ENCODE measurements at places on chromosomes 2 and 18.

- DNase-seq = no peak
These were observed 213.9 kb upstream of the AGAP1 start for GRCh38 chr2:235279965-235280364.

GRCh38 chr2:187935126-187935525 is 356.5 kb upstream of the GULP1 start:
- no peak for DNase-seq

GRCh38 chr2:31038385-31038784 is 99.9 kb downstream of the GALNT14 start:
- DNase-seq = no peak

- DNase-seq = no peak
These were observed 11.4 kb upstream of the IL1R2 start for GRCh38 chr2:101980368-101980767.

GRCh38 chr2:76169276-76170008 is 458.7 kb upstream of the GCFC2 start:
- DNase-seq = no peak

- DNase-seq = no peak
These were observed 7.2 kb upstream of the ROCK1 start for GRCh38 chr18:21118806-21119205.

GRCh38 chr18:47174545-47175116 is 1.5 kb downstream of the IER3IP1 start:
- DNase-seq = no peak

- no peak for DNase-seq
These were observed 7.2 kb upstream of the DAW1 start for GRCh38 chr2:227864161-227864756.

- no peak for DNase-seq
These were observed 12.2 kb downstream of the METAP1D start for GRCh38 chr2:172011812-172012575.

DNA sequence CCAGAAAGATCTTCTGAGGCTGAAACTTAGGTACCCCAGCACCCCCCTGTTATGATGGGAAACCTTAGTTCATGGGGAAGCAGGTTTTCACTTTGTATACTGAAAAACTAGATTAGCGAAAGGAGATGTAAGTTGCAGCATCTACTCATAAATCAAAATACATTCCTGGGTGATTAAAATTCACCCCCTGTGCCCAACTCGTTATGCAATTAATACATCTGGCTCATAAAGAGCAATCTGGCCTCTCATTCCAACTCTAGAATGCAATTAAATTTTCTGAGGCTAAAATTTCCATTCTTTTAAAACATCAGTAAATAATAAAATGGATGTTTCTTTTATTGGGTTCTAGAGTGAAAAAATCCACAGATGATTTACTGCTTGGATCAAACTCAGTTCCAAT is 110.9 kb upstream of the BZW1 start:
- DNase-seq = no peak

GRCh38 chr2:31525876-31526275 is 54.9 kb downstream of the SRD5A2 start:
- DNase-seq = no peak

DNA sequence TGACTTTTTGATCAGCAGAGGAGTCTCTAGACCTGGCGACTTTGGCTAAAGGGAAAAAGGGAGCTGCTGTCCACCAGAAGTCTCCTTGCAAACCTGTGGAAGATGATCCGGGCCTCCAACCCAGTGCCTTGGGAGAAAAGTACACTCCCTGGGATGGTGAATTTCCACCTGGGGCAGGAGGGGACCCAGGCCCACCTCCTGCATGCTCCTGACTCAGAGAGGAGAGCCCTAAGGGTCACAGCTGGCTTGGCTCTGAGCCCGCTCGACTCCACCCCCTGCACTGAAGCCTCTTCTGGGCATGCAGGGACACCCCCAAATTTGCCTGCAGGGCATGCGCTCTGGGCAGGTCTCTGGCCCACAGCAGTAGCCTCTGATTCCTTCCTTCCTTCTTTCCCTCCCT is 66.5 kb downstream of the PDCL3 start:
- no peak for DNase-seq

- no peak for DNase-seq
These were observed 16.0 kb downstream of the CCNT2 start for GRCh38 chr2:134934641-134935040.

DNA sequence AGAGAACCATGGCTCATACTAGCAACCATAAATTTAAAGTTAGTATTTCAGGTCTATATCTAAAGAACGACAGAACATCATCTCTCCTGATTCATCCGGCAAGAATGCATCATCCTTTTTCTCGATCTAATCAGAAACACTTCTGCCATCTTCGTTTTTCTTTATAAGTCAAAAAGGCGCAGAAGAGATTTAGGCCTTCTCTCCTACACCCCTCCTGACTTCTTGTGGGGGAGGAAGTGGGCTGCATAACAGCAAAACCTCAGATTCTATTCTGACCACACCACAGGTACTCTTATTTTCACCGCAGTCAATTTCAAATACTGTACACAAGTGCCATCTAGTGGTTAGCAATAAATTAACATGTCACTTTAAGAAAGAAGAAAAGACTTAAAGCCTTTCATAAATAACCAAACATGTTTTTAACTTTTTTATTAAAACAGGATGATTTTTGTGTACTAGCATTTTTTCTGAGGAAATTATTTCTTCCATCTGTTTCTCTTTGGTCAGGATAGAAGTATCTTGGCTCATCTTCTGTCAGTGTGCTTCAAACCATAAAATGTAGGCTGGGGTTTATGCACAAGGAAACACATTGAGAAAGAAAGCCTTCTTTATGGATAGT is 48.4 kb upstream of the PIK3C3 start:
- no peak for DNase-seq

DNA sequence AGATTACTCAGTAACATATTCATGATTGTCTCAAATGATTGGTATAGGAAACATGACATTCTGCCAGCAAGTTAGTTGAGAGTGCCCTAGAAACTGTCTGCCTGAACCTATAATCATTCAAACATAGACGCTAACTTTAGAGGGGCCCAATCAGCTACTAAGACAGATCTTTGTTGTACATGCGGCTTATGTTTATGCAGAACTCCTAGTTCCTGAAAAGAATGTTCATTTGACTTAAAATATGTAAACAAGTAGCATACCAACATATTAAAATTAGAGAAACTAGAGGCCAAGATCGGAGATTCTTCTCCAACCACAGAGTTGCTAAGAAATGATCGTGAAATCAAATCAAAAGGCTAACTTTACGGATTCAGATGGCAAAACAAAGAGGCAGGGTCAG is 4.2 kb upstream of the METAP1D start:
- no peak for DNase-seq

DNA sequence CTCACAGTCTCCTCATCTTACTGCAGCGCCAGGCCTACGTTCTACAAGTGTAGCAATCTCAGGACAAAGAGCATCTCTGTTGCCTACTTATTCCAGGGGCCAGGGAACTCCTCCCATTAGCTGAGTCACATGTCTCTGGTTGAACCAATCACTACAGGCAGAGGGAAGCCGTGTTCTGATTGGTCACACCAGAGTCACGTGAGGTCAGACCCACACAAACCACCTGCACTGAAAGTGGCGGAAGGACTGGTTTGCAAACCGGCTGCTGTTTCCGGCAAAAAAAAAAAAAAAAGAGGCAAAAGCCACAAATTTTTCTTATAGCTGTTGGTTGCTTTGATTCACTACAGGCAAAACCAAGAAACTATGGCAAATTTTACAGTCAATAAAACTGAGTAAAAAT is 21.9 kb upstream of the USP14 start:
- DNase-seq = no peak

DNA sequence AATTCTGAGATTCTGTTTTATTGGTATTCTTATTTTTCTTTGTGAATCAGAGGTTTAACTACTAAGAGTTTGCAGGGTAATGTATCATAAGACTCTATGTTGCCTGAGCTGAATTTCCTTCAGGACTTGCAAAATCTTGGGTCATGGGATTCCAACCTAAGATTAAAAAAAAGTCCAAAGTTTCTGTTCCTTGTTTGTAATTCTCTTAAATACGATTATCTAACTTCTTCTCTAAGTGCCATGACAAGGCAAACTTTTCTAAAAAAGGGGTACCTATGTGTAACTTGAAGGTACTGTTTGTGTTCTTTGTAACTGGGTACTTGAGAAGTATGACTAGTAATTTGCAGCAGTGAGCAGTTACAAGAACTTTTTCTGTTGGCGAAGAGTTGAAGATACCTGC is 181.3 kb upstream of the ZEB2 start:
- DNase-seq = no peak

- DNase-seq = no peak
These were observed 253.0 kb upstream of the NCKAP5 start for GRCh38 chr2:133821107-133821760.

GRCh38 chr2:182078988-182079602 is 93.4 kb downstream of the PPP1R1C start:
- DNase-seq = no peak

- DNase-seq = no peak
These were observed 19.3 kb downstream of the LHCGR start for GRCh38 chr2:48736251-48736650.

- no peak for DNase-seq
These were observed 62.1 kb downstream of the MEX3C start for GRCh38 chr18:51135364-51135763.

- DNase-seq = no peak
These were observed 155.5 kb downstream of the ZFP36L2 start for GRCh38 chr2:43070676-43071502.

GRCh38 chr2:145597809-145598208 is 1077.9 kb upstream of the ZEB2 start:
- no peak for DNase-seq

DNA sequence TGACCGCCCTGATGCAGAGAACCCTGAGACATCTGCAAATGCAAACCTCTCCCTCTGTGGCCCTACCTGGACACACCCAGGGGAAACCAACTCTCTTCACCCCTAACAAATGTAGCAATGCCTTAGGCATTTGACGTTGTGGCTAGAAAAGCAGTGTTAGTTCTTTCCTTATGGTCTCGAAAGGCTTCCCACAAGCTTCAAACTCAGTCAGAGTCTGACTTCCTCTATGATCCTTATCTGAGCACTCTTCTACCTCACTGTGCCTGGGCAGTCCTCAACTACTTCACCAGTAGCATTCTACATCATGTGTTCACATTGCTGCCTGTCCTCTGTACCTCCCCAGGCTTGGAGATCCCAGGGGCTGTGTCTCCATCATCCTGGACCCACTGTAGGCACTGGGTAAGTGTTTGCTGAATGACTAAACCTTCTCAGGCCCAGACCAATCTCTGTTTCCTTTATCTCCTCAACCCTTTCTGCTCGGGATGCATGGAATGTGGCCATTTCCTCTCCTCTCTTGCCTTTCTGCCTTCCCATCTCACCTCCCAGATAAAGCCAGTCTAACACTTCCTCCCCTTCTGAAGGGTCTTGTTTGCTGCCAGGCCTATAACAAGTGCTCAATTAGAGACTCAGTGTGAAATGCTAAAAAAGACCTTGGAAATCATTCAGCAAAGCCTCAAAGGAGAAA is 91.7 kb upstream of the ACAA2 start:
- DNase-seq = no peak

- DNase-seq = no peak
These were observed 5.7 kb upstream of the HTR2B start for GRCh38 chr2:231130336-231131056.

DNA sequence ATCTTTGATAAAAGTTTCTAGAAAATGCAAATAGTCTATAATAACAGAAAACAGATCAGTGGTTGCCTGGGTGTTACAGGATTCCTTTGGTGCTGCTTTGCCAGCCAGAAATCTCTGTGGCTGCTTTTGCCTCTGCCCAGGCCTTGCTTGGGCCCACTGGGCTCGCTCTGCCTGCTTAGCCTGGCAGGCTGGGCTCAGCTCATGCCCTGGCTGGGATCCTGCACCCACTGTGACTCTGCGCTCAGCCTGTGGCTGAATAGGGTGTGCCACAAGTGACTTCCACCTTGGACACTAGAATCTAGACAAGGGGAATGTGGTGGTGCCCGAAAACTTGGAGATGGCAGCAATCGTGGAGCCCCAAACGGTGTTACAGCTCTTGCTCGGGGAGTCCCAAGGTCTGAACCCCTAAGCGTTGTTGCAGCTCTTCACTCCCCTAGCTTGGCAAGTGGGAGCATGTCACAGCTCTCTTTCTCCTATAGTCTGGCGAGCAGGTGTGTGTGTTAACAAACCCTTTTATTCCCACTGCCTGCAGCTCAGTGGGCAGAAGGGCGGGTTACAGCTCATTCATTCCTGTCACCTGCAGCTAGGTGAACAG is 50.9 kb downstream of the FBXO48 start:
- no peak for DNase-seq

DNA sequence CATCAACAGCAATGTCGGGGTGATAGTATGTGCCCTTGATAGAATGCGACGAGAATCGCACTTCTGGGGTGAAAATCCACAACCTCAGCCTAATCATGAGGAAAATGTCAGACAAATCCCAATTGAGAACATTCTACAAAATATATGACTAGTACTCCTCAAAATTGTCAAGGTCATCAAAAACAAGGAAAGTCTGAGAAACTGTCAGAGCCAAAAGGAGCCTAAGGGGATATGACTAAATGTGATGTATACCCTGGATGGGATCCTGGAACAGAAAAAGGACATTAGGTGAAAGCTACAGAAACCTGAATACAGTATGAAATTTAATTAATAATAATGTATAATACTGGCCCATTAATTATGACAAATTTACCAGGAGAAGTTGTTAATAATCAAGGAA is 7.6 kb upstream of the CACNB4 start:
- no peak for DNase-seq

GRCh38 chr2:146138820-146139219 is 1618.9 kb upstream of the ZEB2 start:
- DNase-seq = no peak

DNA sequence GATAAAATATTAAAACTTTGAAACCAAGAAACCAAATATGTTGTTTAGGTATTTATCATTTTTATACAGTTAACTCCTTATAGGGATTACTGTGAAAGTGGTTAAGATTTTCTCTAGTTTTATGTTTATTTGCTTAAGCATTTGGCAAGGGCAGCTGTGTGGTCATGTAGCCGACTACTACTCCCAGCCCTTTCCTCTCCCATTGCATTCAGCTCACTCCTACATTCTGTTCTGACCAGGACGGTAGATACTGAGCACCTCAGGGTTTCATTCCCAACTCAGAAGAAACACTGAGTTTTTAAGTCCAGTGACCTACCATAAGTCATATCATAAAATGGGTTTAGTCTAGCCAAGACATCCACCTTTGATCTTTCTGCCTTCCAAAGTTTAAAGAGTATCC is 19.8 kb downstream of the FZD5 start:
- DNase-seq = no peak

- no peak for DNase-seq
These were observed 167.1 kb upstream of the DOK6 start for GRCh38 chr18:69233465-69234054.

- DNase-seq = no peak
These were observed 601.2 kb upstream of the ZNF804A start for GRCh38 chr2:183996825-183997793.
